ENCODE measurements at places on chromosomes 11 and 22.

- DNase-seq = no peak
These were observed 303.4 kb upstream of the SYN3 start for GRCh38 chr22:33361581-33361980.

DNA sequence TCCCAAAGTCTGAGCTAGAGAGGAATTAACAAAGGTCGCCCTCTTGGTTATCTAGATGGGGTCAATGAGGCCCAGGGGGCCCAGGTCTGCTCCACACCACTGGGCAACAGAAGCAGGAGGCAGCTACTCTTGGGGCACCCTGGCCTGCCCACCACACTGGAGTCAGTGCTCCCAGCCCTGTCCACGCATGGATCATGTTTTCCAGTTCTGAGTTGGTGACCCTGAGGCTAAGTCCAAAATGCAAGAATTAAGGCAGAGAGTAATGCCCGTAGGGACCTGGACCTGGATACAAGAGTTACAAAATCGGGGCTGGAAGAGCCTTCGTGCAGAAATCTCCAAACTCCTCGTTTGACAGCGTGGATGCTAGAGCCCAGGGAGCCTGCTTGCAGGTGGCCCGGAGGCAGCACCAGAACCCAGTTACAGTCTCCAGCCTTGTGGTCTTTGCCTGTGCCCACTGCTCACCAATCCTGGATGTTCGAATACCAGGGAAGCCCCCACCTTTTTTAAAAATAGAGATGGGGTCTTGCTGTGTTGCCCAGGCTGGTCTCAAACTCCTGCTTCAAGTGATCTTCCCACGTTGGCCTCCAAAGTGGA is 6.1 kb upstream of the THRSP start:
- no peak for DNase-seq

GRCh38 chr11:44627911-44628729 is 62.7 kb downstream of the CD82 start:
- peak; percentile 82 for DNase-seq

- DNase-seq = no peak
These were observed 41.0 kb upstream of the EIF3D start for GRCh38 chr22:36569999-36570398.

- no peak for DNase-seq
These were observed 57.0 kb upstream of the BIRC3 start for GRCh38 chr11:102260241-102260640.

- peak; percentile 55 for DNase-seq
These were observed at the start of gene C1QTNF5 for GRCh38 chr11:119340335-119341221. Gene C1QTNF5 (minus strand): TSS chr11:119340883. CDS start chr11:119340397, 486 bp downstream.

DNA sequence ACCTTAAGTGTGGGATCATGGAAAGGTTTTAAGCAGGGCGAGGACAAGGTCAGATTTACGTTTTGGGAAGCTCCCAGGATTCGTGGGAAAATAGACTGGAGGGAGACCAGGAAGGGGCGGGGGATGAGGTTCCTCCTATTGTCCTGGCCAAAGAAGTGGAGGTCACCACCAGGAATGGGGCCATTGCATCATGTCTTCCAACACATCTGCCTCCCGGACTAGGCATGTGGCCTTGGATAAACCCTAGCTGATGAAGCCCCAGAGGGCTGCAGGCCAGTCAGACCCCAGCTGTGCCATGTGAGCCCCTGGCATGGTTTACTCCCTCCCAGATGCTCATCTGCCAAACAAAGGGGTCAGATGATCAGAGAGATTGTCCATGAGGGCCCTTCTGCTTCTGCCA is 11.5 kb upstream of the YWHAH start:
- no peak for DNase-seq

DNA sequence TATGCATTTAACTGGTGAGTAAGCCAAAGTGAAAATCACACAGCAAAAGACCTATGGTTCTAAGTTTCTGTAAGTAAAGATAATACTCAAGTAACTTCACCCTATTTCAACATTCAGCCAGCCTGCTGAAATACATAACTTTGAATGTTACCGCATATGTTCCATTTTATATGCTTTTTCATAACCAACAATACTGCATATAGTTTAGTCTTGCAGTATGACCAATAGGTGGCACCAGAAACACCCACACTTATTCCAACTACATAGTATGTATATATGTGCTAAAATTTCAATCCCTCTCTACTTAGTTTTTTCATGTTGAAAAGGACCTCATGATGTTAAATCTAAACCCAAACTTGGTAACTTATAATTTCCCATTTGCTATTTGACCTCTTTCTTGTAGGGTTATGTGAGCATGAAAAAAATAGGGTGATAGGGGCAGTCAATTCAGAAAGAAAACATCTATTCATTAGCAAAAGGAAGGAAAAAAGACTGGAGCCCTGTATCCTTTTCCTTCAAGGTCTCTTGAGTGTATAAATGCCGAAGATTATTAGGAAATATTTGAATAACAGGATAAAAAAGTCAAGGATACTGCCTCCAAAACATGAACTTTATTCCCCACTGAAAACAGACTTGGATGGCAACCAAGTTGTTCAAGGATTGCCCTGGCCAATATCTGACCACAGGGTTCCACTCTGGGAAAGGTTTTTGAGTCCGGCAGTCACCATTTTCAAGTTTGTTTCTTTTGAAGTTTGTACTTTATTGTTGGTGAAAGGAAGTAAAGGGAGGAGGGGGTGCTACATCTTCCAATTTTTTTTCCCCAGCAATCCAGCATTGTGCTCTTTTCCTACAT is 23.8 kb upstream of the FZD4 start:
- no peak for DNase-seq

DNA sequence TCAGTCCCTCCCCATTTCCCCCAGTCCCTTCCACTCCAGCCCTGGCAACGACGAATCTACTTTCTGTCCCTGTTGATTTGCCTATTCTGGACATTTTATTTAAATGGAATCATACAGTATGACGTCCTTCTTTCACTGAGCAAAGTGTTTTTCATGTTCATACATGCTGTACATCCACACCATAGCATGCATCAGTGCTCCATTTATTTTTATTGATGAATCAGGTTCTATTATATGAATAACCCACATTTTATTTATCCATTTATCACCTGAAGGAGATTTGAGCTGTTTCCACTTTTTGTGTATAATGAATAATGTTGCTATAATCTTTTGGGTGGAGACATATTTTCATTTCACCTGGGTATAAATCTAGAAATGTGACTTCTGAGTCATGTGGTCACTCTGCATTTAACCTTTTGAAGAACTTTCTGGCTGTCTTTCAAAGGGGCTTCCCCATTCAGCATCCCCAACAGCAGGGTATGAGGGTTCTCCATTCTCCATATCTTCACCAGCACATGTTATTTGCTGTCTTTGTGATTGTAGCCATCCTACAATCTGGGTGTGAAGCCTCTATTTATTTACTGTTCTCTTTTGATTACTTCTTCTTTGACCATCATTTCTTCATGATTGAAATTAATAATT is 531.7 kb downstream of the ETS1 start:
- no peak for DNase-seq

GRCh38 chr11:74256378-74257133 is 54.9 kb downstream of the P4HA3 start:
- DNase-seq = no peak

DNA sequence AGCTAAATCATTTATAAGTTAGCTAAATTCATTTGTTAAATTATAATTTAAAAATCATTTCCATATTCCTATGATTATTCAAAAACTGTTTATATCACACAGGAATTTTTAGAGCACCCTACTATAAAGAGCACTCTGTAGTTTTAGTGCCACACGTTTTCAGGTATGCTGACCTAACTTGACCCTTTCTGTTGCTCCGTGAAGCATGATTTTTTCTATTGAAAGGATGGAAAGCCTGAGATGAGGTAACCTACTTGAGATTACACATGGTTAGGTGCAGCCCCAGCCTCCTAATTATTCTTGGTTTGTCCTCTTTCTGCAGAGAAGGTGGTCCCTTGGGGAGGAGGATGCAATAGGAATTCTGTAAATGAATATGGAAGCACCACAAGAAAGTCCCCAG is 72.6 kb downstream of the PPFIBP2 start:
- no peak for DNase-seq

- DNase-seq = no peak
These were observed 64.3 kb upstream of the PITPNB start for GRCh38 chr22:27983361-27983791.

GRCh38 chr11:102237096-102237735 is 80.1 kb upstream of the BIRC3 start:
- DNase-seq = no peak

GRCh38 chr22:43241699-43242386 is 54.9 kb upstream of the TTLL12 start:
- no peak for DNase-seq

DNA sequence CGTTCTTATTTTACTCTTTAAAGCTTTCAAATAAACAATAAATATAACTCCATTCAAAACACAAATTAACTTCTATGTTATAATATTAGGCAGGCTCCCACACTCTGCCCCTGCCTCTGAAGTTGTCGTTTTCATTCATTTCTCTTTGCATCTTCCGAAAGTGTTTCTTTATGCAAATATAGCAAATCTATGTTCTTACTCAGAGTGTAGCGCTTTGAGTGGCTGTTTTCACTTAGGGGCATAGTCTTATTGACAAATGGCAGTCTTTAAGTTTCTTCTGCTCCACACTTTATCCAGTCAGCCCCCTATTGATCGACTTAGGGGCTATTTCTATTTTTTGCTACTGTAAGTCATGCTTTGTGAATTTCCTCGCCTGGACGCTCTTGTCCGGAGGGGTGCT is 45.3 kb upstream of the RTL6 start:
- DNase-seq = no peak

DNA sequence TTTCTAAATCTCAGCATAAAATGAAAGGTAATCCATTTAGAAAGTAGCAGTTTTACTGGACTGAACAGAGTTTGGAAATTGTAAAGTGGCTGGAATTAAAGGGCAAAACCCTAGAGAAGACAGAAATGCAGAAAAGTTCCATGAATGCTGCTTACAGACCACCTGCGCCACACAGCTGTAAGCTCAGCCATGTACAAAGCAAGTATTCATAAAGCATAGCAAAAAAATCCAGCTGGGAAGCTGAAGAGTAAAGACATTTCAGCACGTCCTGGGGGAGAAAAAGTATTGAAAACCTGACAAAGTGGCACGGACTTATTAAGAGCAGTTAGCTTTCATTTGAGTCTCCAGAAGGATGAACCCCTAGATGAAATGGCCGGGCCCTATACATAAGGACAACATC is 220.1 kb upstream of the CNTN5 start:
- no peak for DNase-seq

DNA sequence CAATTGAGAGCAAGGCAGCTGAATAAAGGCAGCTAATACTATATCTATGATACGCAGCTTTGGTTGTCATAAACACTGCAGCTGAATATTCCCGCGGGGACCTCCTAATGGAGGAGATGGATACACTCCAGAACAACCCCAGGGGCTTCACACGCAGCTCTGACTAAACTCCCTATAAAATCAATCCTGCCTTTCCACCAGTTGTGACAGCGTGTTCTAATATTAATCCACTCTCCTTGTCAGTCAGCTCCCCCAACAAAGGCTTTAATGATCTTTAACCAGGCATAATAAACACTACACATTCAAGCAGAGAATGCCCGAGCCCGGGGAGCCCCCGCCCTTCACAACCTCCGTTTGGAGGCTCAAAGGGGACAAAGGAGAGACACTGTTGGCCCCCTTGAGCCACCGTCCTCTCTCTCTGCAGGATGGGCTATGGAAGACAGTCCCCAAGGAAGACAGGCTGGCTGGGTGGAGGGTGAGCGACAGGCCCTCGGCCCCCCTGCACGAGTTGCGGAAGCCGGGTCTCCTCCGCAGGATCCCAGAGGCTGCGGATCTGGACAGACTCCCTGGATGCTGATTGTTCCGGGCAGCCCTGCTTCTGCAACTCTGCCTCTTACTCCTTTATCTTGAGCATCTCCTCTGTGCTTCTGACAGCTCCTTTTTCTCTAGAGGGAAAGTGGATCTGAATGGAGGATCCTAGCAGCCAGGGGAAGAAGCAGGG is 565.2 kb downstream of the BUD13 start:
- no peak for DNase-seq

- no peak for DNase-seq
These were observed 10.1 kb downstream of the MTFP1 start for GRCh38 chr22:30435674-30436126.

- peak; percentile 4 for DNase-seq
These were observed 23.3 kb upstream of the SERPIND1 start for GRCh38 chr22:20750461-20751184.

- DNase-seq = no peak
These were observed 260.5 kb downstream of the CASP12 start for GRCh38 chr11:104637662-104638170.

- no peak for DNase-seq
These were observed 11.9 kb downstream of the LYVE1 start for GRCh38 chr11:10556590-10556989.

DNA sequence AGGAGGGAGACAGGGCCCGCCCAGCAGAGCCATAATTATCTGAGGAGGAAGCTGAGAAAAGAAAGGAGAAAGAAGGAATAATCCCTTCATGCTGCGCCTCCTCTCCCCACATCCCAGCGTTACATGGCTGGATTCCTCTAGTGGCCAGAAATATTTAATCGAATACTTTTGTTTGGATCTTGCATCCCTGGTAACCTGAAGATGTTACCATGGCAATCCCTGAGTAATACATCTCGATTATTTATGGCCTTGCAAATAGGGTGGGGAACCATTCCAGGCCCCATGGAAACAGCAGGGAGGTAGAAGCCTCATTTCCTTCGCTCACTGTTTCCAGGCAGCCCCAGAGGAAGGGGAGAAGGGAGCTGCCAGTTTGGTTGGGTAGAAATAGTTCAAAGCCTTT is 357.7 kb downstream of the BUD13 start:
- DNase-seq = no peak

- no peak for DNase-seq
These were observed 222.3 kb downstream of the NTM start for GRCh38 chr11:131592734-131593133.

- no peak for DNase-seq
These were observed 9.8 kb downstream of the THAP12 start for GRCh38 chr11:76371170-76371569.

GRCh38 chr11:28536504-28537267 is 428.5 kb downstream of the METTL15 start:
- no peak for DNase-seq

GRCh38 chr11:130025371-130025770 is 22.7 kb upstream of the PRDM10 start:
- no peak for DNase-seq

DNA sequence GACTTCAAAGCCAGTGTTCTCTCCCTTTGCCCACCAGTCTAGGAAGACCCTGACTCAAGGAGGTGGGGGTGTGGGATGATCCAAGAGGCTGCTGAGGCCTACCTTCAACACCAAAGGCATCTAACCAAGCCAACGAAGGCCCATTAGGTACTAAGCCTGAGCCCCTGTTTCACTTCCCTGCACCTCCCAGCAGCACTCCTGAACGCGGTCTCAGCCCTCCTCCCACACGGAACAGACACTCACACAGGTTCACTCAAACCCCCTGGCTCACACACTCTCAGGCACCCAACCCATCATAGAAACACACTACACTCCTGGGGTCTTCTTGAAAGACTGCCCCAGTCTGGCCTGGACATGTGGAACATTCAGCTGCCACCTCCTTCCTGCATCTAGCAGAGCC is 40.7 kb downstream of the SLC22A12 start:
- no peak for DNase-seq
